T-helper 2 cell treated with Interferon-gamma antibody and Interleukin-4, amounts not matched to agents 100 ng/mL and 5 ng/mL, for 36 hours (primary cell): ENCODE measurements at places on chromosomes 4 and X. TPM values are rescaled to one million over a fixed set of nuclear protein-coding genes. Genes with fewer than 3 reads are reported as not detected.

Gene SPARCL1
- not detected in 2 replicates for total RNA-seq

Gene ARHGAP4
- 245 and 265 TPM in 2 replicates for total RNA-seq

Gene CHRDL1
- total RNA-seq = not detected in 2 replicates

Gene VCX3B
- not detected in 2 replicates for total RNA-seq

Gene DUSP21
- total RNA-seq = not detected in 2 replicates

Gene DMRTC1B
- total RNA-seq = not detected in 2 replicates

Gene AADAT
- not detected in 2 replicates for total RNA-seq

Gene LUZP4
- not detected in 2 replicates for total RNA-seq

Gene EREG
- total RNA-seq = not detected in 2 replicates

Gene UGT2B10
- total RNA-seq = not detected in 2 replicates

Gene MOSPD2
- total RNA-seq = 10.8 and 11.9 TPM in 2 replicates

Gene SSX2
- total RNA-seq = not detected in 2 replicates

Gene TRIM60
- total RNA-seq = not detected in 2 replicates

Gene TMEM156
- total RNA-seq = 20.5 and 22.3 TPM in 2 replicates

Gene IL2RG
- 502 and 503 TPM in 2 replicates for total RNA-seq

Gene PDE5A
- total RNA-seq = 0.52 and 0.59 TPM in 2 replicates

Gene ASB12
- not detected in 2 replicates for total RNA-seq

Gene MTHFD2L
- total RNA-seq = 7.4 and 9.1 TPM in 2 replicates

Gene GRK4
- 3.5 TPM in 2 replicates for total RNA-seq

Gene HTRA3
- not detected in 2 replicates for total RNA-seq

Gene CLCN4
- total RNA-seq = 0.05 TPM in 1 of 2 replicates, not detected in the other

Gene SMS
- total RNA-seq = 66.8 and 70.7 TPM in 2 replicates

Gene SCML1
- total RNA-seq = 0.18 and 0.32 TPM in 2 replicates

Gene G6PD
- total RNA-seq = 67.9 and 68.2 TPM in 2 replicates

Gene TLR3
- total RNA-seq = 0.39 and 0.41 TPM in 2 replicates

Gene RNF128
- not detected in 2 replicates for total RNA-seq

Gene BST1
- 1.5 and 2.0 TPM in 2 replicates for total RNA-seq

Gene PLAC8
- total RNA-seq = 127 and 135 TPM in 2 replicates
